A549 treated with Mapracorat at 1 μM for 4 hours (cell line): ENCODE measurements at places on chromosomes 2 and 18. TPM values are rescaled to one million over a fixed set of nuclear protein-coding genes. Genes with fewer than 3 reads are reported as not detected.

Gene DTNA
- 0.09 to 0.22 TPM (median 0.15 TPM) in 4 of 5 replicates, not detected in the other for total RNA-seq

Gene EFR3B
- 10.0 to 10.5 TPM (median 10.3 TPM) in 5 replicates for total RNA-seq

Gene ABCB11
- 0.01 TPM in 1 of 5 replicates, not detected in the others for total RNA-seq

Gene SEH1L
- total RNA-seq: 24.2 to 27.8 TPM (median 25.8 TPM) in 5 replicates

Gene FTCDNL1
- total RNA-seq: 2.8 to 3.5 TPM (median 2.9 TPM) in 5 replicates

Gene LYG1
- total RNA-seq: 0.54 to 1.9 TPM (median 1.1 TPM) in 5 replicates

Gene ACMSD
- total RNA-seq: not detected in 5 replicates

Gene TTN
- under 0.01 TPM in 4 of 5 replicates, not detected in the other for total RNA-seq

Gene AGXT
- not detected in 5 replicates for total RNA-seq

Gene CMPK2
- 0.73 to 0.95 TPM (median 0.86 TPM) in 5 replicates for total RNA-seq

Gene NHEJ1
- 15.0 to 17.9 TPM (median 17.1 TPM) in 5 replicates for total RNA-seq
